ENCODE measurements at places on chromosomes 7 and 10.

DNA sequence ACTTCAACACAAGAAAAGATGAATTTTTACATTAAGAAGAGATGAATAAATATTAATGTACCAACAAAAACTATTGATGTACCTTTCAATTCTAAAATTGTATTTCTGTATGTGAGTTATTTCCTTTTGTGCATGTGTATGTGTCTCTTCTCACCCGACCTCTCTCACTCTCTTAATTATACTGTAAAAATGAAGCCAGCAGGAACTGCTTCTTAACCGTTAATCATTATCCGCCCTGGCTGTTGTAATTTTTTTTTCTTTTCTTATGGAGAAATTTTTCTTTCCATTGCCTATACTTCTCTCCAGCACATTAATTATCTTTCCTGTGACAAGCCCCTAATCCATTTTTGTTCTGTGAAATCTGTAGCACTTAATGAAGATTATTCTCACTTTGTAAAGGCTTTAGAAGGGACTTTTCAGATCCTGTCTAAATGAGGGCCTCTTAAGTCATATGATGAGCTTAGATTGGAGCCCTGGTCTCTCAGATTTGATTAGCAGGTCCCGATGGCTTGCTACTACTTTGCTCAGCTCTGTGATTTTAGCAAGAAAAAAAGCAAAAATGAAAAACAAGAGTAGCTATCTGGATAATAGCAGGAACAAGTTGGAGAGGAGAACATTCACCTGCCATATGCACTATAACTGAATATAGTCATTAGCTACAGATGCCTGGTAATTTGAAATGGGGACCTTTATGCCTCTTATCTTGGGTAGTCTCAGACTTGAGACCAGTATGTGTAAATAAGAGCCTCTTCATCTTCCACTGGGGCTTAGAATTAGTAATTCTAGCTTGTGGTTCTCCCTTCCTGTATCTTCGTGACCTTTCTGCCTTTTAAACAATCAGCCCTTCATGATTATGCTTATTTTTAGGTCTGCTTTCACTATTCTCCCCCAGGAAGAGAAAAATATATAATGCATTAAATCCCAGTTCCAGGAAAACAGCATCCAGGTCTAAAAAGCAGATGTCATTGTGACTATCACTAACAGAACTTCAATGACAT lies 80.0 kb upstream of the COL1A2 start:
- DNase-seq = no peak

DNA sequence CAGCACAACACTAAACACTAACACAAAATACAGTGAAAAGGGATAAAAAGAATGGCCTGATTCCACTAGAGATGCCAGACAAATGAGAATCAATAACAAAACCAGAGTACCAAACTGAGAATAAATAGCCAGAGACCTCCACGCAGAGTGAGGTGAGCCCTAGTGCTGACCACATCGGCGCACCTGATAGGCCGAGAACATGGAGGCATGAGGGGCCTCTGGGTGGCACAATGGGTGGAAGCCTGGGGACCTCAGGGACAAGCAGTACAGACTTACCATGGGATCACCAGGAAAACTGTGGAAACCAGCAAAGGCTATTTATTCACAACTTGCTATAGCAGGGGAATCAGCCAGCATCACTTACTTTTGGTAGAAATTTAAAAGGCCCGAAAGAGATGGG lies 1.8 kb upstream of the CSGALNACT2 start:
- DNase-seq = peak; percentile 16

- peak; percentile 28 for DNase-seq
Measured at GRCh38 chr7:149476791-149477190, 15.9 kb upstream of the ZNF777 start.

DNA sequence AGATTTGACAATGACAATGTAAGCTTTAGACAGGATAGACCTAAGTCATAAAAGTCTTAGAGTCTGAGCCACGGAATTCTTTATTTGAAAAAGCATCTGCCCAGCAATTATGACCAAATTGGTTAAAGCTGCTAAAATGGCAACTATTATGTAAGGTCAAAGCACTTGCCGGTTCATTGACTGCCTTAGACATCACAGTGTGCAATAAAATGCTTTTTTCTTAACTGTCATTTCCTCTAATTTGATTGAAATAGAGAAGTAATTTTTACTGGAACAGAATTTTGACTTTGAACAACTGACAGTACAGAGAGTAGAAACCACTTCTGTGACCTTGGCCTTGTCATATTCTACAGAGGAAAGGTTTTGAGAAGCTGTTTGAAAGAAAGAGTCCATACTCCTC lies 142.9 kb downstream of the THSD7A start:
- DNase-seq = no peak

- DNase-seq = no peak
Measured at GRCh38 chr7:76196786-76197185, 4.9 kb upstream of the SRRM3 start.

DNA sequence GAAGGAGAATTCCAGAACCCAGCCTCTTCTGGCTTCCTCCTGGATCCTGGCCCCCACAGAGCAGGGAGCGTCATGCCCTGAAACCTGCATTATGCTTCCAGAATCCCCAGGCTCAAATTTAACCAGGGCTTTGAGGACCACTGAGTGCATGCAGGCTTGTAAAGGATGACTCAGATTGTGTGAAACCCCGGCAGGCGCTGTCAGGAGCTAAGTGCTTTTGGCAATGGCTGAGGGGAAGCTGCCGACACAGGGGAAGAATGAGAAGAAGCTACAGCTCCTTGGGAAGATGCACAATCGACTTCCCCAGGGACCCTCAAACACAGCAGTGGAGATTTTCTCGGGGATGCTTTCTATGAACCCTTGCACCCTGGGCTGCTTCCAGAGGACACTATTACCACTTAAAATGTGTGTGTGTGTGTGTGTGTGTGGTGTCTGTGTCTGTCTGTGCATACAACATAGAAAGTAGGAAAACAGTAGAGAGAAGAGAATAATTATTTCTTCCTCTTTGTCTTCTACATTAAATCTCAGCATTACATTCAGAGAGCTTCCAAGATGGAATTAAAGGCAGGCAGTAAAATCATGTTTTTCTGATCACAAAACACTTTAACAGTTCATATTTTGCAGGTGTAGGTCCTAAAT lies 183.5 kb upstream of the INHBA start:
- no peak for DNase-seq

- DNase-seq = no peak
Measured at GRCh38 chr7:155581954-155582353, 35.6 kb upstream of the CNPY1 start.

GRCh38 chr10:129102906-129103693 lies 363.9 kb upstream of the MGMT start:
- no peak for DNase-seq

GRCh38 chr7:137798073-137798763 lies 48.6 kb downstream of the DGKI start:
- no peak for DNase-seq

DNA sequence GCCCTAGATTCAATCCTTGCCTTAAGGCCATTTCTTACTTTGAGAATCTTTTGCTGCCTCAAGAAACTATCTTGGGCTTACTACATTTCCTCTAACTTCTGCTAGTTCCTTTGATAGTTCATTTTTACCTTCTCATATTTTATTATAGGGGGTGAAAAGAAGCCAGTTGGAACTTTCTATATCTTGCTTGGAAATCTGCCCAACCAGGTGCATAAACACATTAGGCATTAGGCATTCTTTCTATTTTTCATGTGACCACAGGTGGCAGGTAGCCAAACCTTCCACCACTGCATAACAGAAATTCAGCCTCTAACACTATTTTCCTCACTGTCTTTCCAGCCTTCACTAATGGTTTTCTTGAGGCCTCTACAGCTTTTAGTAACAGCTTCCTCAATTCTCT lies 300.0 kb upstream of the SP8 start:
- DNase-seq = no peak

All from H1 (cell line).